Astrocyte of the cerebellum (primary cell): ENCODE measurements at places on chromosomes 11 and 22.

- DNase-seq: no peak
Measured at GRCh38 chr22:31046539-31047226, 34.4 kb upstream of the SMTN start.

- no peak for DNase-seq
Measured at GRCh38 chr22:46293577-46294260, 3.0 kb upstream of the GTSE1 start.

GRCh38 chr22:44616461-44616860 is 85.5 kb upstream of the PRR5 start:
- no peak for DNase-seq

DNA sequence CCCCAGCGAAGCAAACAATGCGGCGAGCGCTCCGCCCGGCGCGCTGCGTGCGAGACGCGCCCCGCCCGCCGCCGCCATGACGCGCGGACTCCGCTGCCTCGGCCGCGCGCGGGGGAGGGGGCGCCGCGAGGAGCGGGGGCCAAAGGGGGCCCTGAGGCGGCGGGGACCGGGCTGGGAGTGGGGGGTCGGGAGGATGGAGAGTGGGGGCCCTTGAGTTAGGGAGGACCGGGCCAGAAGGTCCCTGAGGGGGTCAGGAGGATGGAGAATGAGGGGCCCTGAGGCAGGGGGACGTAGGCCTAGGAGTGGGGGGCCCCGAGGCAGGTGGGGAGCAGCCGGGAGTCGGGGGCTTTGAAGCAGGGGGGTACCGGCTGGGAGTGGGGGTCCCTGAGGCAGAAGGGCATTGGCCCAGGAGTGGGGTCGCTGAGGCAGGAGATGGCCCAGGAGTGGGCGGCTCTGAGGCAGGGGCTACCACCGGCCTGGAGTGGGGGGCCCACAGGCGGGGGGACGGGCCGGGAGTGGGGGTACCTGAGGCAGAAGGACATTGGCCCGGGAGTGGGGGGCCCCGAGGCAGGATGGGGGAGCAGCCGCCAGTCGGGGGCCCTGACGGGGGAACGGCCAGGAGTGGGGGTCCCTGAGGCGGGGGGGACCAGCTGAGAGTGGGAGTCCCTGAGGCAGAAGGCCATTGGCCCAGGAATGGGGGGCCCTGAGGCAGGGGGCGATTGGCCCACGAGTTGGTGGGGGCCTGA is at the start of gene BRD1:
Gene BRD1, minus strand, starts transcription at position 21 of the 746 bp plus-strand sequence. CDS start 3,556 bp downstream, outside the sequence.
- no peak for DNase-seq

- DNase-seq: no peak
Measured at GRCh38 chr11:8204596-8204995, 35.8 kb upstream of the RIC3 start.

DNA sequence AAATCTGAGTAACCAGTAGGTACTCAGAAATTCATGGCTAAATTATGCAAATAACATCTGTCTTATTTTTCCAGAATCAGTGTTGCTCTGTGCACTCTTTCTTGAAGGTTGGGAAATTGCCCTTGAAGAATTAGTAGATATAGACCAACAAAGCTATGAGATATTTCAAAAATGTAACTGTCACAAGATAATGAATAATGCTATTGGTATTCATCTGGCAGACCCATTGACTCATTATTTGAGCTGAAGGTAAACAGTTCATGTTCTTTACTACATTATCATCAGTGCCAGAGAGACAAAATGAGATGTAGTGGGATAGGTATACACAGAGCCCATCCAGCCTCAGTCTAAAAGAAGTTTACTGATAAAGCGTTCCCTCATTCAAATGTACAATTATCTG is 274.7 kb downstream of the CASP12 start:
- no peak for DNase-seq

DNA sequence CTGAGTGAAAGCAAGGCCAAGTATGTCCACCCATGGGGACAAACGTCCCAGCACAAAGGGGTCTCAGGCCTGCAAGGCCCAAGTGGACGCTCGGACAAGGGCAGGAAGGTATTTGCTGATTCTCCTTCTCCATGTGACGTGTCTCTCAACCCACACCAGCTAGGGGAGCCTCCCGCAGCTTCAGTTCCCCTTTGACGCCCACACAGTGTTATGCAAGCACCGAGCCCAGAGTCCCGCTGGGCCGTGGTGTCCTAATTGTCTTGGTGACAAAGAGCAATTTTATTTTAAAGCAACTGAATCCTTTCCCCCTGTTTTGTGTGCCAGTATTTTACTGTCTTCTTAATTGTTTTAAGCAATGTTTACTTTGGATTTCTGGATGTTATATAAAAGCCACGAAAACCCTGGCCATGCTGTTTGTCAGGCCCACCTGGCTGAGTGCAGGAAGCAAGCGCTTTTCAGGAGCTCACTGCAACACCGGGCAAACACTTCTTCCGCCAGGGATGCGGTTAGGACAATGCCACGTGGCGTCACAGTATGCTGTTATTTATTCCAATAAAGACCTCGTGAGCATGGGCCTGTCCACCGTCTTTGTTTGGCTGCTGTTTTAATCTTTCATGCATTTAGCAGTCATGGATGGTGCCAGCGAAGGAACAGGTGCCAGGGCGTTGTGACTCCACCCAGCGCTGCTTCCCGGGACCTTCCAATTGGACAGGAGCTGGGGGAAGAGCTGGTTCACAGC is 8.2 kb upstream of the PARVG start:
- no peak for DNase-seq
